ENCODE measurements at places on chromosomes 5 and 9. TPM values are rescaled to one million over a fixed set of nuclear protein-coding genes. Genes with fewer than 3 reads are reported as not detected.

GRCh38 chr5:9063615-9064245, 482.1 kb downstream of the SEMA5A start:
- DNase-seq, result no peak
- no peaks in the 10 kb centered on the region for H3K27me3 ChIP-seq
- H3K4me3 ChIP-seq, result no peak overlapping the region
- no peak overlapping the region for H3K27ac ChIP-seq

SHISAL2B gene
- not detected for total RNA-seq

PCDHB13 gene
- 1.0 TPM for total RNA-seq

DNA sequence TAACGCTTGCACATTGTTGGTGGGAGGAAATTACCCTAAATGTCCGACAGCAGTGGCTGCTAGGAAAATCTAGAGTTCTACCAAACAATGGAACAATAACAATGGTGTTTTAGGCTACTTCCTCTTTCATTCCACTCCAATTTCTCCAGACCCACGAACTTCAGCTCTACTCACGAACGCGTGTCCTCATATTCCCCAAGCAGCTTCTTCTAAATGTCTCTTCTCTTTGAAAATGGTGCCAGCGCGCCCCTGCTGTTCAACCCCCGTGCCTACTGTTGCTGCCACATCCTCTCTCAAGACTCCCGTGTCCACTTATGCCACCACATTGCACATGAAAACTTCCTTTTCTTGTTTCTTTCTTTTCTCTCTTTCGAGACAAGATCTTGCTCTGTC, 25.6 kb downstream of the OR2V2 start:
- DNase-seq, result no peak
- H3K36me3 ChIP-seq, result no peaks in the 10 kb centered on the region
- no peaks in the 10 kb centered on the region for H3K27me3 ChIP-seq
- H3K4me3 ChIP-seq, result peak overlapping the region; percentile 57
- H3K27ac ChIP-seq, result peak overlapping the region; percentile 88

- H3K27ac ChIP-seq, result no peak overlapping the region
- no peaks in the 10 kb centered on the region for H3K27me3 ChIP-seq
- no peaks in the 10 kb centered on the region for H3K36me3 ChIP-seq
- no peaks in the 10 kb centered on the region for H3K4me1 ChIP-seq
Measured at GRCh38 chr5:102625468-102625867, 126.7 kb upstream of the SLCO6A1 start.

DNA sequence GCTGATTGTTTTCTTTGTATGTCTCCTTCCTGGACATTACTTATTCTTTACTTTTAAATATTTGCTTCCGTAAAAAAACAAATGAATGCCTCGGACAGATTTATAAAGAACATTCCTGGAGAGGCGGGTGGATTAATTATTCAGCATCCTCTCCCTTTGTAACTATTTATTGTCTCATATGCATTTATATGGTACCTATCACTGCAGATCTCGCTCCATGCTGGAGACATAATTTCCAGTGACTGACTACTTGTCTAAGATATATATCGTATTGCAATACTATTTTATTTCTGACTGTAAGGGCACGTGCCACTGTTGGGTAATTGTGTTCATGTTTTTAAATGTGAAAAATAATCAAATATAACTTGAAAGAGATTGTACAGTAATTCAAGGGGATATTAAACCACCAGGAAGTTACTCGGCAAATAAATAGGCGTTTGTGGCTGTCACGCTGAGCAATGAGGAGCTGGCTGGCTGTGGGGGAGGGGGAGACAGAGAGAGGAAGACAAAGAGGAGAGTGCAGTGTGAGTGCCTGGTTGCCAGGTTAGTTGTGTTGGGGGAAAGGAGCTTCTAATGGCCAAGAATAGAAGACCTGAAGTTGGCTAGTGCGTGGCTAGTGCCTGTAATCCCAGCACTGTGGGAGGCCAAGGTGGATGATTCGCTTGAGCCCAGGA, 131.8 kb upstream of the GABRP start:
- H3K4me1 ChIP-seq, result no peaks in the 10 kb centered on the region
- no peak for DNase-seq
- no peak overlapping the region for H3K4me3 ChIP-seq
- peaks cover 2% of the 10 kb centered on the region for H3K27me3 ChIP-seq
- no peaks in the 10 kb centered on the region for H3K36me3 ChIP-seq
- H3K27ac ChIP-seq, result no peak overlapping the region

DNA sequence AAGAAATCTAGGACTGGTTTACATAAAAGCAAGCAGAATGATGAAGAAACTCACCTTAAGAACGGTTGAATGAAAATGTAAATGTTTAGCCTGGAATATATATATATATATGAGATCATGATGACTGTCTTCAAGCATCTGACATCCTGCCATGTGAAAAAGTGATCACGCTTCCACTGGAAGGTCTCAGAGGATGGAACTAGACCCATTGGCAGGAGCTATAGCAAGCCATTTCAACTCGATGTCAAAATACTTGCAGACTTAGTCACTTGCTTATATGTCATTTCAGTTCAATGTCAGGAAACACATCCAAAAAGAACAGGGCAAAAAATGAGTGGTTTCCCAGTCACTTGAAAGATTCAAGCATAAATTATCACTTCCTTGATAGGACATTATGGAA, 22.2 kb upstream of the TMEM161B start:
- H3K4me3 ChIP-seq, result no peak overlapping the region
- no peaks in the 10 kb centered on the region for H3K36me3 ChIP-seq
- H3K4me1 ChIP-seq, result no peaks in the 10 kb centered on the region
- no peak overlapping the region for H3K27ac ChIP-seq
- no peak for DNase-seq

DNA sequence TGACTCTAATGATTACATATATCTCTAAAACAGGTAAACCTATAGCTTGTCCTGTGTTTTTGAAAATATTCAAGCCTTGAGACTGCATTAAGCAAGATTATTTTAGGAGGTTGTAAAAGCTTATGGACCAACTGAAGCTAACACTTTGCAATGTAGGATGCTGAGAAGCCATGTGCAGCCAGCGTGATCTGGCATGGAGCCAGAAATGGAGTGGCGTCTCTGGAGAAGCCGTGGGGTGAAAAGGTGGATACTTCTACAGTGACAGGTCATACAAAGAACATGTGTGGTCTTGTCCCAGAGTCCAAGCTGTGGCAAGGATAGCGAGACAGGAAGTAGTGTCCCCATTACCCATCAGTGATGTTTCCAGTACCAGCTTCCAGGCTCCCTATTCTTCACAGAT, 100.8 kb upstream of the CD180 start:
- H3K4me3 ChIP-seq, result no peak overlapping the region
- no peak for DNase-seq
- no peak overlapping the region for H3K27ac ChIP-seq
- peaks cover 3% of the 10 kb centered on the region for H3K4me1 ChIP-seq
- H3K36me3 ChIP-seq, result no peaks in the 10 kb centered on the region
- no peaks in the 10 kb centered on the region for H3K27me3 ChIP-seq

GOLM1 gene
- total RNA-seq, result 73.4 TPM

DNA sequence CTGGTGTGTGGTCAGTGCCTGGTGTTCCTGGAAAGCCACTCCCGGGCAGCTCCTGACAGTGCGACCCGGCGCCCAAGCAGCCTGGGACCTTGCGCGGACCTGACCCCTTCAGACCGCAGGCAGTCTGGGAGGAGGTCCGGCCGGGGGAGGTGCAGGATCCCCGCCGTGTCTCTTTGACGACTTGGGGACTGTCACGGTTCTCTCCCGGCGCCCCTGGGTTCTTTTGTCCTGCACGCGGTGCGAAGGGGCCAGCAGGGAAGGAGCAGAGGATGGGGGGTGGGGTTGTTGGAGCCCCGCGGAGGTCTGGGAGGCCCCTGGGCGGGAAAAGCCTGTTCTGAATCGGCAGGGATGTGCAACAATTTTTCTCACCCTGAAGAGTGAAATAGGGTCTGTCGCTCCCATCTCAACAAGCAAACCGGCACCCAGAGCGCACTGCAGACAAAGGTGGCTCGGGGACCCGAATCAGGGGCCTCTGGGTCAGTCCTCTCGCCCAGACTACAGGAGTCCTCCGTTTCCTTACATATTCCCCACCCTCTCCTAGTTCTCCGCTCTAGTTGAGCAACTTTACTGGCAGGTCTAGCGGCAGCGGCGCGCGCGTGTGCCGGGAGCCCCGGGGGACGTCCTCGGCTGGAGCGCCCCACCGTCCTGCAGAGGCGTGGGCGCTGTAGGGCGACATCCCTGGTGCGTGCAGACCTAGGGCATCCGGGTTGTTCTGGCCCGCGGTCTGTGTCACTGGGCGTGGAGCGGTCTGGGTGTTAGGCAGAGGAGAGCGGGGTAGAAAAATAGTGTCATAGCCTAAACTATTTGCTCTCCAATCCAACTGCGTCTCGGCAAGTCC, 1.2 kb downstream of the VCAN start:
- peaks cover 55% of the 10 kb centered on the region for H3K27me3 ChIP-seq
- H3K36me3 ChIP-seq, result no peaks in the 10 kb centered on the region
- no peak for DNase-seq
- peaks cover 9% of the 10 kb centered on the region for H3K4me1 ChIP-seq

HEXB gene
- 248 TPM for total RNA-seq

DNA sequence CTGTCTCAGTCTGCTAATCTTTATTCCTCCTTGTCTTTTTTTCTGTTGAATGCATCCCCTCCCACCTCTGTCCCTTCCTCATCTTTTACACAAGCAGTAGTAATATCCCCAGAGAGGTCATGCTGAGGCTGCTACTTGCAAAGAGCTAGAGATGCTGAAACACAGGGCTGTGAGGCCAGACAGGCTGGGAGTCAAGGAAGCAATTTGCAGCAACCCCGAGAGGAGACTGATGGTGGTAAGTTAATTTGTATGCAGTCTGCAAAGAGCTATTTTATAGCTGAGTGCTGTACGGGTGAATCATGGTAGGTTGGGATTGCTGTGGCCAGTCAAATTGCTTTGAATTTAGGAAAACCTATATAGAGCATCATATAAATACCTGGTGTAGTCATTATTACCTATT, 90.2 kb upstream of the SLC24A2 start:
- no peaks in the 10 kb centered on the region for H3K36me3 ChIP-seq
- no peaks in the 10 kb centered on the region for H3K4me1 ChIP-seq
- no peak for DNase-seq
- H3K27me3 ChIP-seq, result no peaks in the 10 kb centered on the region
- H3K27ac ChIP-seq, result no peak overlapping the region
- no peak overlapping the region for H3K4me3 ChIP-seq

DAB2IP gene
- 18.4 TPM for total RNA-seq

- no peaks in the 10 kb centered on the region for H3K36me3 ChIP-seq
- H3K4me1 ChIP-seq, result no peaks in the 10 kb centered on the region
- no peaks in the 10 kb centered on the region for H3K27me3 ChIP-seq
- no peak overlapping the region for H3K27ac ChIP-seq
- H3K4me3 ChIP-seq, result no peak overlapping the region
Measured at GRCh38 chr5:40503439-40503838, 176.3 kb upstream of the PTGER4 start.

DNA sequence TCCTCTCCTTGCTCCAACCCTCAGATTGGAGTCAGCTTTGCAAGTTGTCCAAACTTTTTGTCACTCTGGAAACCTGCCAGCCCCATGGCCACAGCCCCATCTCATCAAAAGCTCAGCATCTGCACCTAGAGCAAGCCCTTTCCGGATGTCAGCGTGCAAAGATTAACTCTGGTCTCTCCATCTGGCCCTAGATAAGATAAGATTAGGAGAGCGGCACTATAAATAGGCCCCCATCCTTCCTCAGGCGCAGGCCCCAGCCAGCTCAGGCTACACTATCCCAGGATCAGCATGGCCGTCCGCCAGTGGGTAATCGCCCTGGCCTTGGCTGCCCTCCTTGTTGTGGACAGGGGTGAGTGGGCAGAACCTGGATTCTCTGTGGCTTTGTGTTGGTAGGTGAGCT, at the start of gene SPINK4:
SPINK4 (plus strand) TSS at position 247 of the 400 bp plus-strand sequence; CDS start at position 289, 42 bp downstream.
- no peaks in the 10 kb centered on the region for H3K4me1 ChIP-seq
- no peak for DNase-seq
- H3K36me3 ChIP-seq, result no peaks in the 10 kb centered on the region
- H3K27ac ChIP-seq, result no peak within 1 kb of the TSS
- no peak within 1 kb of the TSS for H3K4me3 ChIP-seq
- H3K27me3 ChIP-seq, result no peaks in the 10 kb centered on the region

SLC35D2 gene
- total RNA-seq, result 23.7 TPM

GRCh38 chr5:72145348-72145747, 38.1 kb downstream of the MAP1B start:
- no peak overlapping the region for H3K4me3 ChIP-seq
- DNase-seq, result no peak
- H3K27ac ChIP-seq, result no peak overlapping the region
- no peaks in the 10 kb centered on the region for H3K36me3 ChIP-seq
- no peaks in the 10 kb centered on the region for H3K27me3 ChIP-seq
- H3K4me1 ChIP-seq, result no peaks in the 10 kb centered on the region

- no peaks in the 10 kb centered on the region for H3K36me3 ChIP-seq
- no peak overlapping the region for H3K4me3 ChIP-seq
Measured at GRCh38 chr5:86735370-86735769, 117.6 kb downstream of the COX7C start.

GLRA1 gene
- total RNA-seq, result not detected

DNA sequence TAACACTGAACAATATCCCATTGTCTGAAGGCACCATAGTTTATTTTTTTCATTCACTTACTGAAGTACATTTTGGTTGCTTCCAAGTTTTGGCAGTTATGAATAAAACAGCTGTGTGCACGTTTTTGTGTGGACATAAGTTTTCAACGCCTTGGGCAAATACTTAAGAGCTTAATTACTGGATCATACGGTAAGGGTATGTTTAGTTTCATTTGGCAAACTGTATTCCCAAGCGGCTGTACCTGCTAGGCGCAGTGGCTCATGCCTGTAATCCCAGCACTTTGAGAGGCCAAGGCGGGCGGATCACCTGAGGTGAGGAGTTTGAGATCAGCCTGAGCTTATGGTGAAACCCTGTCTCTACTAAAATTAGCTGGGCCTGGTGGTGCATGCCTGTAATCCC, 63.7 kb upstream of the FAM120A start:
- no peak for DNase-seq
- H3K4me3 ChIP-seq, result no peak overlapping the region
- H3K4me1 ChIP-seq, result no peaks in the 10 kb centered on the region
- no peaks in the 10 kb centered on the region for H3K27me3 ChIP-seq
- H3K36me3 ChIP-seq, result no peaks in the 10 kb centered on the region

DNA sequence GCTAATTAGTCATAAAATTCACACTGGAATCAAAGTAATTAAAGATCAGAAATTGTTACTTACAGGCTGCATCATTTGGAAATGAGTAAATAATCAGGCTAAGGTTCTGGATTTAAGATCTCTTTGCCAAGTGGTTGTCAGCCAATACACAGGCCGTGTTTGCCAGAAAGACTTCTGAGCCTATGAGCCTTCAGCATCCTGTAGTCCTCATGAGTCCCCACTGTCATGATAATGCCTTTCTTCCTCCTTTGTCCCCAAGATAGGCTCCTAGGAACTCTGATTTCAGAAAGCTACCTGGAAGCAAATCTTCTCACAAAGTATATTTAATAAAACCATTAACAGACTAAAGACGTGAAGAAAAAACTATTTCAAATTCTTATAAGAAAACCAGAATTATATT, 810.5 kb downstream of the DNAH5 start:
- H3K36me3 ChIP-seq, result no peaks in the 10 kb centered on the region
- DNase-seq, result no peak
- H3K4me1 ChIP-seq, result no peaks in the 10 kb centered on the region
- no peaks in the 10 kb centered on the region for H3K27me3 ChIP-seq

CMYA5 gene
- total RNA-seq, result 0.31 TPM

- DNase-seq, result no peak
- no peaks in the 10 kb centered on the region for H3K36me3 ChIP-seq
- no peak overlapping the region for H3K4me3 ChIP-seq
- H3K27ac ChIP-seq, result no peak overlapping the region
Measured at GRCh38 chr9:12874395-12874794, 99.6 kb downstream of the LURAP1L start.
